GDM1 (cell line): ENCODE measurements at places on chromosomes 12 and 14.
A peak's percentile ranks its signal among the peaks of the same experiment; 100 is the strongest.

- no peak for DNase-seq
These were observed 267.4 kb downstream of the ALG10 start for GRCh38 chr12:34289431-34290380.

DNA sequence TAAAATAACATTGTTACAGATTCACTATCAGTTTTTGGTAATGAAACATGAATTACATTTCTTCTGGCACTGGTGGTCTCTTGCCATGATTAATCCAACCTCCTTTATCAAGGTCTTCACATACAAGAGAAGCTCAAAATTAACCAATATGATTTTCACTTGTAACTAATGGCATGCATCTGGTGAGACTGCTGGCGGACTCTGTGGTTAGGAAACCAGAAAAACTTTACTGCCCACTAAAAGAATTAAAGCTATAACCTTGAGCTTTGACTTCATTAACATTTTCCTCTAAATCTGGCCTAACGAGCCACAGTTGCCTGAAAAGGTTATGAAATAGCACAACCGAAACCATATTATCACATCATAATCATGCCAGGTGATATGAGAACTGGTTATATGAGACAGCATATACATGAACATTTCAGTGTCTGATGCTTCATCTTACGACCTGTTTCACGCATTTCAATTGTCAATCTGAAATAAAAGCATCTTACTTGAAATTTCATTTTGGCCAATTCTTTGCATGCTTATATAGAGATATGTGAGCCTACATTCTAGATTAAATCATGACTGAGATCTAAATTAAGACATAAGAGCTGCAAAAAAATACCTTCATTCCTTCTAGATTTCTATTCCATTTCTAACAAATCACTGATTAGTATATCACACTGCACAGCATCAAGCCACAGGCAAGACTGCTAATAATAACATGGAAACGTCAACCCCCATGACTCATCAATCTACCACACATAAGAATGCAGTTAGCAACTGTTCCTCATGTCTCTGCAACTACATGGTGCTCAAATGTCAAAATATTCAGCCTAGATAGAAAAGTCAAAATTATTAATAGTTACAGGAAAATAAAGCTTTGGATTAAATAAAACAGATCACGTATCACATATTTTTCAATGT lies 89.3 kb downstream of the OSBPL8 start:
- DNase-seq: peak; percentile 28

DNA sequence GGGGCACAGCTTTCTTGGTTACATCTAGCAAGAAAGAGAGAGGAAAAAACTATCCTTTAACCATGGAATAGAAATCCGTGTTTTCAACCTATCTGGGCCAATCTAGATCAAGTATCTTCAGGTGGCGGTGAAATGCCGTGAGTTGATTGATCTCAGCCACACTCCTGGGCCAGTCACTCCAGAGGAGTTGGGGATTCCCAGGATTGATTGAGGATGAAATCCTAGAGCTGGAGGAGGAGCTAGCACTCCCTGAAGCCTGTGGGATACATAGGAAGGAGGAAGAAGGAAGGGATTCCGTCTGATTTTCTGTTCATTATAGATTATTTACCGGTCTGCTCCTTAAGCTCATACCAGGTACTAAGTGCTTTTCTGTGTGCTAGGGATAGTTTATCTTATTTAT lies 106.3 kb upstream of the ARID2 start:
- DNase-seq: no peak

DNA sequence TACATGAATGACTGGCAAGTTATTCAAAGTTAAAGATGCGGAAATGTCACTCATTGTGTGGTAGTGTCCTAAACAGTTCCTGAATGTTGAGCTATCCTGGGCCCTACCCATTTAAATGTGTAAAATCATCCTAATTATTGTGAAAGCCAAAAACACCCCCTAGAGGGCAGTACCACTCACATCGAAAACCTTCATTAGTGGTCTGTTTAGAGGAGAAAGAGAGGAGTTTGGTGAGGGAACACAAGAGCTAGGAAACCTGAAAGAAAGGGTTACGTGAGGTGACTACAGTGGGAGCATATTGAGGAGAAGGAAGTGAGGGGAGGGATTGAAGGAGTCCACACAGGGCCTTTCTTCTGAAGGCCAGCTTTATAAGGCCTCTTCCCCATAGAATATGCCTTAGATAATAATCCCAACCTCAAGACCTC lies 2.5 kb upstream of the TEP1 start:
- DNase-seq: peak; percentile 68

- DNase-seq: no peak
These were observed 377.1 kb downstream of the SLC16A7 start for GRCh38 chr12:59972905-59973304.

DNA sequence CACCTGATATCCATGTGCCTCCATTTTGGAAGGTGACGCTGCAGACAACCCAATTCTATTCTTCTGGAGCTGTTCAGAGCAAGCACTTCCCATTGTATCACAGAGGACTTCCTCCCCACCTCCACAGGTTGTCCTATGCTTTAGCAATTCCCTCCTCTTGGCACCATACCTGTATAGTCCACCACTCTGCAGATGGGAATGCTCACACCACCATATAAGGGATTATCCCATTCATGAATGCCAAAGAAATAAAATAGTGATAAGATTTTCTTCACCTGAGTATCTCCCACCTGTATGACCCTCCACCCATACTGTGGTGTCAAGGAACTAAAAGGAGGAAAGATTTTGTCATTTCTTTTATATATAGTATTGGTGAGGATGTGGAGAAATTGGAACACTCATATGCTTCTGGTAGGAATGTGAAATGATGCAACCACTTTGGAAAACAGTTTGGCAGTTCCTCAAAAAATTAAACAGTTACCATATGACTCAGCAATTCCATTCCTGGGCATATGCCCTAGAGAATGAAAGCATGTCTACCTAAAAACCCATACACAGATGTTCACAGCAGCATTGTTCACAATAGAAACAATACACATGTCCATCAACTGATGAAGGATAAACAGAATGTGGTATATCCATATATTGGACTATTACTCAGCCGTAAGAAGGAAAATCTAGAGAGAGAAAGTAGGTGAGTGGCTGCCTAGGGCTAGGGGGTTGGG lies 75.2 kb downstream of the FIGNL2 start:
- peak; percentile 0 for DNase-seq

GRCh38 chr12:69779928-69780327 lies 41.3 kb downstream of the RAB3IP start:
- no peak for DNase-seq

- no peak for DNase-seq
These were observed 723.8 kb downstream of the BCL11B start for GRCh38 chr14:98548071-98548686.

- no peak for DNase-seq
These were observed 10.4 kb upstream of the SAMD4A start for GRCh38 chr14:54556535-54556934.

GRCh38 chr12:57693317-57693658 lies 644 bp upstream of the OS9 start:
- DNase-seq: no peak

DNA sequence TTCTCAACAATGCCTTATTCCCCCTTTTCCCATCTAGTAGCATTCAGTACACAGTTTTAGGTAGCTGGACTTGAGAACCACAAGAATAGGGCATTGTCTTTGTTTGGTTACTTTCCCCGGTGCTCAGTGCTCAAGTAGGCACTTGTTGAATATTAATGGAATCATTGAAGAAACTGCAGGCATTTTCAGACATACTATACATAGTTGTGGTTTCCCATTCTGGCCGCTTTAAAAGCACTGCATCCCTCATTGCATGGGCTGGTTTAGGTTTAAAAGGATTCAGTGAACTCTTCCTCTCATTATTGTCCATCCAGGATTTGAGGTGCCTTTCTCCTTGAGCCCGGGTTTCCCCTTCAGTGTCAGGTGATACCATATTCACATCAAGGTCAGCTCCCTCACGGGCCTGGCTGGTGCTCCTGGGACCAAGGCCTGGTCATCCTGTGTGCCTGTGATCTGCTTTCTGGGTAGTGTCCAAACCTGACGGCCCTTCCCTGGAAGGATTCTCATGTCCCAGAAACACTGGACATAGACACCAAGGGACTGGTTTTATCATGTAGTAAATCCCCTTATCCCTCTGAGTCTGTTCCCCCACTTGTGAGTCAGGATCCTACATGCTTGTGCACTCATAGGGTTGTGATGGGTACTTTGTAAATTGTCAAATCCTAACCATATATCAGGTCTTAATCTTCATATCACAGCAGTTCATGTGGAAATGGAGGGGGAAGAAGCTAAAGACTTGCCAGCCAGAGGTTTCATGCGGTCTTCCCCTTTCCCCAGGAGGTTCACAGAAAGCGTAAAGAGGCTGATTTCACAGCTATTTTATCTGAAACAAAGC lies 7.4 kb downstream of the TCP11L2 start:
- no peak for DNase-seq

- no peak for DNase-seq
These were observed 51.9 kb downstream of the TPCN1 start for GRCh38 chr12:113273053-113273725.

DNA sequence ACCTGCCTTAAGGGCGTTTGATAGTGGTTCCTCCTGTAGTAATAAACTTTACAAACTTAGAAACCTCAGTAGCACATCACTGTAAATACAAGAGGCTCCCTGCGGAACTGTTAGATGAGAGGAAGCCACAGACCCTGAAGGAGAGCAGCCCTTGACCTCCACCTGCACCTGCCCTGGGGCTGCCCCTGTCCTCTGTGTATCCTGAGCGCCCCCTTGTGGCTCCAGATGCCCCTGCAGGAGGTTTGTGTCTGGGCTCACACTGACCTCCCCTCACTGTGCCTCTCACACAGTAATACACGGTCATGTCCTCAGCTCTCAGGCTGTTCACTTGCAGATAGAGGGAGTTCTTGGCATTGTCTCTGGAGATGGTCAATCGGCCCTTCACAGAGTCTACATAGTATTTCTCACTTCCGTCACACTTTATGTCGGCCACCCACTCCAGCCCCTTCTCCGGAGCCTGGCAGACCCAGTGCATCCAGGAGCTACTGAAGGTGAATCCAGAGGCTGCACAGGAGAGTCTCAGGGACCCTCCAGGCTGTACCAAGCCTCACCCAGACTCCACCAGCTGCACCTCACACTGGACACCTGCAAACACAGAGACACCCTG lies 1059.8 kb downstream of the TMEM121 start:
- DNase-seq: peak; percentile 51
